ENCODE measurements at places on chromosomes 12 and 14. TPM values are rescaled to one million over a fixed set of nuclear protein-coding genes. Genes with fewer than 3 reads are reported as not detected.

Gene AHNAK2
- 91.9 TPM for total RNA-seq

Gene MOAP1
- total RNA-seq: 11.3 TPM

Gene BICD1
- 24.1 TPM for total RNA-seq

Gene TIMM9
- 20.9 TPM for total RNA-seq

Gene UTP20
- total RNA-seq: 28.2 TPM

Gene CSRP2
- 20.3 TPM for total RNA-seq

Gene SALL2
- total RNA-seq: 3.2 TPM

Gene NEUROD4
- not detected for total RNA-seq

Gene SLC7A7
- 1.3 TPM for total RNA-seq

Gene KITLG
- total RNA-seq: 169 TPM

Gene ZNF641
- total RNA-seq: 12.4 TPM

Gene MIPOL1
- 17.1 TPM for total RNA-seq

Gene NFE2
- total RNA-seq: not detected

Gene EIF2S3B
- total RNA-seq: 1.2 TPM

Gene TTC5
- total RNA-seq: 25.2 TPM

Gene GSKIP
- total RNA-seq: 146 TPM

Gene CLEC1B
- not detected for total RNA-seq

Gene ERG28
- 10.0 TPM for total RNA-seq

Gene CNTN1
- total RNA-seq: 16.2 TPM

Measured in uterine smooth muscle cell (primary cell).